Non-pigmented ciliary epithelial cell (primary cell): ENCODE measurements at places on chromosomes 1 and 21.

- DNase-seq: no peak
Observed at GRCh38 chr1:247747616-247748015, 325 bp downstream of the OR14A2 start.

DNA sequence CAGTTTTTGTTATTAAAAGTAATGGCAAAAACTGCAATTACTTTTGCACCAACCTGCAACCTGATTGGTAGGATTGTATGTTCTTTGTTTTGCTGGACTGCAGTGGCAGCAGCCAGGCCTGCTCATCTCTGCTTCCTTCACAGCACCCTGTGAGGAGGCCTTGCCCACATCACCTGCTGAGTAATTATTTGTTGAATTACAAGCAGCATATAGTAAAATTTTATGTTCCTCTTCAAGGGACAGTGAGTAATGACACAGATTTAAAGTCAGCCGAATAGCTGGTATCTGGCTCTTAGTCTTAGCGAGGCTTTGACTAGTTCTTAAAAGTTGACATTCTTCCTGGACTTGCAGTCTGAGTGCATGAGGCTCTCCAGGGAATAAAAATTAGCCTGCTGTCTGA lies 435.1 kb downstream of the PRDM2 start:
- no peak for DNase-seq

GRCh38 chr1:4213366-4213973 lies 313.4 kb upstream of the C1orf174 start:
- DNase-seq: no peak

- no peak for DNase-seq
Observed at GRCh38 chr1:229627003-229627402, 956 bp downstream of the URB2 start.

DNA sequence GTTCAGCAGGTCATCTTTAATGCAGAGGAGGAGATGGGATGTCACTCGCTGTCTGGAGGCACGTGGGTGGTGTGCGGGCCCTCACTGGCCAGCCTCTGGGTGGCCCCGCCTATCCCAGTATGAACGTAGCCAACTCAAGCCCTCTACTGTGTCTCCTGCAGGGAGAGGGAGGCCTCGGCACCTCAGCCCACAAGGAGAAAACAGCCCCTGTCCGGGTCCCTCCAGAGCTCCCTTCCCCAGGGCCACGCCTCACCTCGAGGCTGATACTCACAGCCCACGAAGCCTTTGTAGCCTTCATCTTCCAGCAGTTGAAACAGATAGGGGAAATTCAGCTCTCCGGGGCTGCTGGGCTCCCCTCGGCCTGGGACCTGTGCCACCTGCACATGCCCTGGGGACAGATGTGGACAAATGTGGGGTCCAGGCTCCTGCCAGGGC lies 2.6 kb downstream of the HYI start:
- DNase-seq: no peak

- no peak for DNase-seq
Observed at GRCh38 chr1:78156805-78157521, 111.2 kb downstream of the GIPC2 start.

- DNase-seq: no peak
Observed at GRCh38 chr1:198125995-198126735, 30.6 kb upstream of the NEK7 start.
